ENCODE measurements at places on chromosomes 5 and 9. TPM values are rescaled to one million over a fixed set of nuclear protein-coding genes. Genes with fewer than 3 reads are reported as not detected.

BTNL3 gene
- not detected for polyA plus RNA-seq

TMEM203 gene
- polyA plus RNA-seq = 29.2 TPM

REEP2 gene
- polyA plus RNA-seq = 0.35 TPM

SCAI gene
- 3.1 TPM for polyA plus RNA-seq

NDFIP1 gene
- polyA plus RNA-seq = 38.2 TPM

TXNDC8 gene
- polyA plus RNA-seq = not detected

FGD3 gene
- 0.61 TPM for polyA plus RNA-seq

PCDHA6 gene
- 0.04 TPM for polyA plus RNA-seq

EMB gene
- polyA plus RNA-seq = 41.6 TPM

DMXL1 gene
- 6.4 TPM for polyA plus RNA-seq

SLC24A2 gene
- not detected for polyA plus RNA-seq

ADAMTS13 gene
- polyA plus RNA-seq = 1.2 TPM

SLC46A2 gene
- not detected for polyA plus RNA-seq

PITX1 gene
- 2.3 TPM for polyA plus RNA-seq

CEP120 gene
- polyA plus RNA-seq = 8.4 TPM

FOXD4L4 gene
- polyA plus RNA-seq = 0.03 TPM

CCL21 gene
- not detected for polyA plus RNA-seq

LMX1B gene
- 0.54 TPM for polyA plus RNA-seq

RPL37 gene
- 3,448 TPM for polyA plus RNA-seq

LCP2 gene
- polyA plus RNA-seq = not detected

SLC6A3 gene
- not detected for polyA plus RNA-seq

ANKRD33B gene
- polyA plus RNA-seq = 1.9 TPM

PCDHB5 gene
- polyA plus RNA-seq = 0.09 TPM

NIPAL4 gene
- 12.6 TPM for polyA plus RNA-seq

SELENOP gene
- polyA plus RNA-seq = 11.2 TPM
